Stimulated activated CD4-positive, alpha-beta T cell treated with anti-CD3 and anti-CD28 coated beads, Interleukin-1b, Interleukin-23, amount 100 ng/mL, for 24 hours (primary cell): ENCODE measurements at places on chromosomes 5 and 9.

DNA sequence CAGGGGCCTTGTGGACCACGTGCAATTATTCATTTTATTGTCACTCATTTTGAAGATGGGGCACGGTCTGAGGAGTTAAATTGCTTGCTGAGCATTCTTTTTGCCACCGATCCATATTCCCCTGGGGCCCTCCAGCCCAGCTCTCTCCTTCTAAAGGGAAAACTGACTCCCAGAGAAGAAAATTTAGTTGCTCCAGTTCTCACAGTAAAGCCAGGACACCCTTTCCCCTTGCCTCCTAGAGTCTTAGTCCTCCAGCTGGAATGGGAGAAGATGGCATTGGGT lies 1.0 kb upstream of the PANK3 start:
- no peak for DNase-seq

- no peak for DNase-seq
Measured at GRCh38 chr9:77999231-77999631, 32.4 kb downstream of the GNAQ start.

GRCh38 chr5:179616002-179616594 lies 7.4 kb downstream of the HNRNPH1 start:
- no peak for DNase-seq

- no peak for DNase-seq
Measured at GRCh38 chr9:13026956-13027355, 252.1 kb downstream of the LURAP1L start.

DNA sequence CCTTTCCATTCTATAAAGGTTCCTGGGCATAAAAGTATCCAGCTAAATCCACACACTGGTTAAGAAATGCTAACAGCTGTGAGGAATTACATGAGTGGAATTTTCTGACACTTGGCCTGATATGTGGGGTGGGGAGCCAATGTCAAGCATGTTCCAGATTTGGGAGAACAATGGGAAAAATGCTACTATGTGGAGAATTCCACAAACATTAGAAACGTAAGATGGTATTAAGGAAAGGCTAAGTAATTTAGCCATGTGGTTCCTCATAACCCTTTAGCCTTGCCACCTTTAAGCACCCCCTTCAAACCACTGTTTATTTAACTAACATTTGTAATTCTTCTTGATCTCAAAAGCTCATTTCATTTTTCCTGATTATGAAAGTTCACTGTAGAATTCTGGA lies 149.2 kb downstream of the GNA14 start:
- no peak for DNase-seq

- no peak for DNase-seq
Measured at GRCh38 chr5:134568337-134568700, 42.8 kb downstream of the JADE2 start.

GRCh38 chr5:59685793-59686192 lies 207.7 kb downstream of the PDE4D start:
- no peak for DNase-seq

DNA sequence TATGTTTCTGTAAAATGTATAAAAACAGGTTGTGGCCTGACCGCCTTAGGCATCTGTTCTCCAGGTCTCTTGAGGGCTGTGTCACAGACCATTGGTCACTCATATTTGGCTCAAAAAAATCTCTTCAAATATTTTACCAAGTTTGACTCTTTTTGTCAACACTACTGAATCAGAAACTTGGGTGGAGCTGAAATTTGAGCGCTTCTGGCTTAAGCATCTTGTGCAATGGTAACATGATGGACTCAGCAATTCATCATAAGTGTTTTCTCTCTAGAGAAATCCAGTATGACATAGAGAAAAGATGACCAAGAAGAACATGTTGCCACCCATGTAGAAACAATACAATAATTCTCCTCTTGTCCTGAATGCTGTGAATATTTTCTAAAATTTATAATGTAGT lies 387.9 kb downstream of the MAT2B start:
- DNase-seq, result no peak

DNA sequence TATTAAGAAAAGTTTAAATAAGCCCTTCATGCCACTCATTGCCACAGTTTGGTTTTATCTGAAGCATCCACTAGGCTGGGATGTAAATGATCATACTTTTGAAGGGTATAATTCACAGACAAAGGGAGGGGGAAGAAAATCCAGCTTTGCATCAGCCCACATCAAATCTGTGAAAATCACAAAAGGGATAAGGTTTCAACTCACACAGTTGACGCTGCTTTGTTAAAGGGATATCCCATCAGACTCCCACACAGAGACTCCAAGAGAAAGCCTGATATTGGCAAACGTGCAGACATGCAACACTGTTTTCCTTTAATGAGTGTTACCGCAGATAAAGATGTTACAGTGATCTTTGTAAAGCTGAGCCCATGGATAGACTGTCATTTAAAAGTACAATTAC lies 602.9 kb downstream of the TLE1 start:
- no peak for DNase-seq

GRCh38 chr5:132877938-132878337 lies 4.5 kb downstream of the LEAP2 start:
- DNase-seq, result no peak

DNA sequence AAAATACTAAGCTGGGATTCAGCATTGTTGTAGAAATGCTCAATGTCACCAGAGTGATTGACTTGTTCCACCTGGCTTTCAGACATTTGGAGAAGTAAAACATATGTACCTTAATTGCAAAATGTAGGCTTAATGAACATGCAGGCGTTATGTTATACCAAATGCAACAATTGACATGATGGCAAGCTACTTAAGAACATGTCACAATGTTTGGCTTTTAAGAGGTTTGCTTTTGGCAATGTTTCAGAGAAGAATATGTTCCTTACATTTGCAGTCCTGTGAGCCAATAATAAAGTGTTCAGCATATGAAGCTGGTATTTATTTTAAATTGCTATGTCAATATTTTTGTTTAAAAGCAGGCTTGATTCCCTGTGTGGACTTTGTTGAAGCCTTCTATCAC lies 111.7 kb upstream of the NUDT12 start:
- no peak for DNase-seq
